ENCODE measurements at places on chromosomes 7 and 10.

GRCh38 chr7:14389595-14389994 lies 400.1 kb upstream of the ETV1 start:
- DNase-seq = no peak

- DNase-seq = no peak
Measured at GRCh38 chr7:52857367-52857766, 178.1 kb upstream of the POM121L12 start.

DNA sequence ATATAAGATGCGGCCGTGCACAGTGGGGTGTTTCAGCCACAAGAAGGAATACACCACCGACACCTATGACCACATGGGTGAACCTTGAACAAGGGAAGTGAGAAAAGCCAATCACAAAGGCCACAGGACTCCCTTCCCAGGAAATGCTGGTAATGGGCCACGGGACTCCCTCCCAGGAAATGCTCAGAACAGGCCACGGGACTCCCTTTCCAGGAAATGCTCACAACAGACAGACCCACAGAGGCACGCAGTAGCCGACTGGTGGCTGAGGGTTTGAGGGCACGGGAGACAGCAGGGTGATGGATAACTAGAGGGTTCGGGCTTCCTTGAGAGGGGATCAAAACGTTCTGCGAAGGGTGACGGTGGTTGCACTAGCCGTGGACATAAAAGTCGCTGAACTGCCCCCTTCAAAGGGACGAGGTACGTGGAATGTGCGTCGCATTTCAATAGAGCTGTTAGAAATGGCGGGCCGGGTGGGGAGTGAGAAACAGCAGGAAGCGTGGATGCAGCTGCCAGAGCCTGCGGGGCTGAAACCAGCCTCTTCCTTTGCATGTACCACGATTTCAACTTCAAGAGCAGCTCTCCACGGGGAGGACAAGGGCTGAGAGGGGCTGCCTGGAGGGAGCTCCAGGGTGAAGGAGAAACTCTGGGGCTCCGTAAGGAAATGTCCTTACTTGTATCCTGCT lies 274.0 kb downstream of the ELFN1 start:
- no peak for DNase-seq

- no peak for DNase-seq
Measured at GRCh38 chr7:27602766-27603165, 59.9 kb downstream of the HIBADH start.

DNA sequence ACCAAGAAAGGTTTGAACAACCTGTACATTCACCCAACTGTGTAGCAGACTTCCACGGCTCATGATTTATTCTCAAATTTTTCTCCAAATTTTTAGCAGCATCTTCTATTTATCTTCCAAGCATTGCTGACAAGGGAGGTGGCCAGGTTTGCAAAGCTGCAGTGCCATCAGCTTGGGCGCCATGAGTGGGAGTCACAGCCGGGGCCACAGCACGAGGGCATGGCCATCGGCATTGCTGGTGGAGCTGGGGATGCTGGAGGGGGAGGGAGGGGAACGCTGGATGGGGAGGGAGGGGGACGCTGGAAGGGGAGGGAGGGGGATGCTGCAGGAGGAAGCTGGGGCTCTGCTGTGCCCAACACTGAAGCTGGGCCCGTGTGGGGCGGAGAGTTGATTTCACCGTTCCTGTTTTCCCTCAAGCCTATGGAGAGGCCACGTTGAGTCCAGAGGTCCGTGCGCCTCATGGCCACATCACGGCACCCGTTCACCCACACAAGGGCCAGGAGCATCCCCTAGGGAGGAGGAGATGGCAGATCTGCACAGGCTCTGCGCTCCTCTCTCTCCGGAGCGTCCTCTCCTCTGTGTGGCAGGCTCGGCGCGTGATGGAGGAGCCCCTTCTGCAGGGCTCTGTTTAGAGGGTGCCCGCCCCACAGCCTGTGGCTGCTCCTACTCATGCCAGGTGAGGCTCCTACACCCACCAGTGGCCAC lies 520.2 kb downstream of the DNAJB6 start:
- no peak for DNase-seq

DNA sequence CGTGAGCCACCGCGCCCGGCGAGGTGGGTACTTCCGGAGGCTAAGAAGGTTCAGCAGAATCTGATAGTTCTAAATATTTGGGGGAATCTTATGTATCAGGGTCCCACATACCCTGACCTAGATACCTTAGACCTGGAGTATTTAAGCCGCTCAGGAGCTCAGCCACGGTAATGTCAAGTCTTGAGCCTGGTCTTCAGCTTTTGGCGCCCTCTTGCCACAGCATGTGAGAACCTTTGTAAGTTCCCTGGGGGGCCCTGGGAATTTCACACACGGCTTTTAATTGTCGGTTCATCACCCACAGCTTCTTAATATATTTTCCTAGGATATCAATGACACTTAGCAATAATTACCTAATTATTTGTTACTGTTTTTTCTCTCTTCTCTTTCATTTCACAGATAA lies 324.3 kb upstream of the GALNT17 start:
- no peak for DNase-seq

DNA sequence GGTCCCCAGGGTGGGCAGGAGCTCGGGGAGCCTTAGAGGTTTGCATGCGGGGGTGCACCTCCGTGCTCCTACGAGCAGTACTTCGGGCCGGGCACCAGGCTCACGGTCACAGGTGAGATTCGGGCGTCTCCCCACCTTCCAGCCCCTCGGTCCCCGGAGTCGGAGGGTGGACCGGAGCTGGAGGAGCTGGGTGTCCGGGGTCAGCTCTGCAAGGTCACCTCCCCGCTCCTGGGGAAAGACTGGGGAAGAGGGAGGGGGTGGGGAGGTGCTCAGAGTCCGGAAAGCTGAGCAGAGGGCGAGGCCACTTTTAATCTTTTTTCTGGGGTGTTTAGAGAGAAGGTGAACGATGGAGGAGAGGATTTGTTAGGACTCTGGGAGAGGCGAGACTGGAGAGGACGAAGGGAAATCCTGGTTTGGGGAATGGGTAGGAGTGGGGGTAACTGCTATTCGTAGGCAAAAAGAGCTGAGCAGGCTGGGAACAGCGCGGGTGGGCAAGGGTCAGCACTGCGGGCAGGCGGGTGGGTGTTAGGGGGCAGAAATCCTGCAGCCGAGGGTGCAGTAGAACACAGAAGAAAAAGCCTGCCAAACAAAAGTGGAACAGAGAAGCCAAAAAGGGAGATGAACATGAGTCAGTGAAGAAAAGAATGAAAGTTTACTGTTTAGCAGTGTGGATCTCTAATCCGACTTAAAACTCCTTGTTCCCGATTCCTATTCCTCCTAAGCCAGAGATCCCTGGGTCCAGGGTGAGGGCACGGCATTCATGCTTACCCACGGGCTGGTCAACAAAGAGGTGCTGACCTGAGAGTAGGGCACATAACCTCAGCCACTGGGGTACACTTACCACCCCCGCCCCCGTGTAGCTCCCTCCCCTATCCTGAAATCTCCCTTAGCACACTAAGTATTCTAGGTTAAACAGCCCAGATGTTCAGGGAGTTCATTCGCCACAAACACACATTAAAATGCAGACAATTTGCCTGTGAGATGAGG lies 26.9 kb downstream of the PRSS2 start:
- DNase-seq = no peak

DNA sequence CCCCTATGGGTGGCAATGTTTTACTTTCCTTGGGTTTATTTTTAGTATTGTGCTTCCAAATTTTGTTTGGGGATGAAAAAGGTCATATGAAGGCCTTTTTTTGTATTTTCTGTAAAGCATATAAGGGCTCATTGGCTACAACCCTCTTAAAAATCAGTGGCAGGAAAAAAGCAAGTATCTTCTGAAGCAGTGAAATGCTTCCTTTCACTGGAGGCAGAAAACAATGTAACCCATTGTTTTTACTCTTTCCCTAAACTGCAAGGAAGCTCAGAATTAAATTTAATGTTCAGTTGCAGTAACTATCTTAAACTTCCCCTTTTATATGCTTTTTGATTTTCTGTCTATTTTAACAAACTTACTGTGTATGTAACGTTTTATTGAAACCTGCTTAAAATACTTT lies 148.7 kb upstream of the LYZL1 start:
- no peak for DNase-seq
